Fibroblast of upper back skin (primary cell): ENCODE measurements at places on chromosomes 7 and 10.

DNA sequence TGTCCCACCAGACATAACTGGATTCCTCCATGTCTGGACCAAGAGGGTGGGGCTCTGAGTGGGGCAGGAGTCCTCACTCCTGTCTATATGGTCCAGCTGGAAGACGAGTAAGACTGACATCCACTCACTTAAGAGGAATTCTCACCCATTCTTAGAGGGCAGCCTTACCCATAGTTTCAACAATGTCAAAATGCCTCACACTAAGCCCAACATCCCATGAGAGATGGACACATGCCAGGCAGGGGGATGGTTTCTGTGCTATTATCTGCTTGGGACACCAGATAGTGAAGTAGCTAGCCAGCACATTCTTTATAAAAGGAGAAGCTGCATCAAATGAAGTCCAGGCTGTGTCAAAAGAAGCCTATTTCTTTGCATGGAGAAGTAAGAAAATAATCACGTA is 4.7 kb upstream of the LANCL2 start:
- DNase-seq = peak; percentile 77

GRCh38 chr7:28037220-28038010 is 143.2 kb downstream of the JAZF1 start:
- DNase-seq = peak; percentile 98

GRCh38 chr7:136030867-136031318 is 53.7 kb upstream of the MTPN start:
- no peak for DNase-seq

DNA sequence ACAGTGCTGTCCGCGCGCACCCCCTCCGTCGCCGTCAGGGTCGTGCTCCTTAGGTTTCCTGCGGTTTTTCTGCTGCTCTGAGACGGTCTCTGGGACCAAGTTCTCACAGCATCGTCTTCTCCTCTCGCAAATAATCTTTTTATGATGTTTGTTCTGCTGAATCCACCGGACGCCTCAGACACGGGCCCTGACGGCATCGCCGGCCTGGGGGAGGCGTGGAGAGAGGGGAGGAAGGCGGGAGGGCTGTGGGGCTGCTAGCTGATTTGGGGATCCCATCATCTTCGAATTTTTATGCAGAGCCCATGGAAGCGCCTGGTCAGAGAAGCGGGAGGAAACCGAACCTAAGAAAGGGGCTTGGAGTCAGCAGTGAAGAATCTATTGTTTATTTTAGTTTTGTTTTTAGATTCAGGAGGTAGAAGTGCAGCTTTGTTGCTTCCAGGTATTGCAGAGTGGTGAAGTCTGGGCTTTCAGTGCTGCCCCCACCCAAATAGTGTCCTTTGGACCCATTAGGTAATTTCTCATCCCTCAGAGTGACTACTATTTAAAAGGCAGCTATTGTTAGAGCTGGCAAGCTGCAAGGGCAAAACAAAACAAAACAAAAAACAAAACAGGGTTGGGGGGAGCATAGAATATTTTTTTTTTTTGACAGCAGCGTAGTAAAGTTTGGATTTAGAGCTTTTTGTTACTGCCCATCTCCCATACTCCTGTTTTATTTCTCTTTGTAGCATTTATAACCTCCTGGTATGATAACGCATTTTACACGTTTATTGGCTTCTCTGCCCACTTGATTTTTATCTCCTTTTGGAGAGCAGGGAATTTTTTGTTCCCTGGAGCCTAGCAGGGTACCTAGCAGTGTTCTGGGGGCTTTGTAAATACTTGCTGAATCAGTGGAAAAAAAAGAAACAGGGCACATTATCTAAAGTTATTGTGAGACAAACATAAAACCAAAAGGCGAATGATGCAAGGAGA is 92.6 kb downstream of the SPAG6 start:
- DNase-seq = peak; percentile 21

GRCh38 chr7:30027065-30027456 is 559 bp upstream of the FKBP14 start:
- peak; percentile 50 for DNase-seq

DNA sequence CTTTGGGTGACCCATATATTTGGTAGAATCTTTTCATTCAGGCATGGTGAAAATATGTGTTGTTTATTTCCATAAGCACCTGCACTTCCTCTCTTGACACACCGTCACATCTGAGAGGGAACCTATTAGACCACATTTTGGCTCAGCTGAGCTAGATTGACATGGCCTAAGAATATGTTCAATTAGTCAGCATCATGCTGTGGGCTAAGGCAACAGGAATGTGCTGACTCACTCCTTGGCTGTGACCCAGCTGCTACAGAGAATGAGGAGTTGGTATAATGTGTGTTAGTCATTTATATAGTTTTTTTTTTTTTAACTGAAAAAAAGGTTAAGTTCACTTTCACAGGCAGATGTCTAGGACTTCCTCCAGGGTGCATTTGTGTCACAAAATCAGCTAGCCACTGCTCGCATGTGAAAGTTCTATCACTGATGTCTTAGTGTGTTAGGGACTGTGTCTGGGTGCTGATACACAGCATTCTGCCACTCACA is 180.6 kb downstream of the SEMA3E start:
- peak; percentile 99 for DNase-seq

- DNase-seq = peak; percentile 11
These were observed 254.1 kb upstream of the PTER start for GRCh38 chr10:16182688-16183087.

DNA sequence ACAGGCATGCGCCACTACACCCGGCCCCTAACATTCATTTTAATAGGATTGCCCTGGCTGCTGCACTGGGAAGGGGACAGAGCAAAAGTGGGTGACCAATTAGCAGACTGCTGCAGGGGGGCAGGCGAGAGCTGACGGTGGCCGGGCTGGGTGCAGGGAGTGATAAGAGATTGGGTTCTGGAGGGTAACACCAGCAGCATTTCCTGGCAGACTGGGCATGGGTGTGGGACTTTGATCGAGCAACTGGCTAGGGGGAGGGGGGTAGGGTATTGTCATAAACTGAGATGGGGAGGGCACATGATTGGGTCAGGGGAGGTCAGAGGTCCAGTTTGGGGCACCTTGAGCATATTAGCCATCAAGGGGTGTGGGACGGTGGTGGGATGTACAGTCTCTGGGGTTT is 20.2 kb upstream of the AMZ1 start:
- DNase-seq = no peak

- no peak for DNase-seq
These were observed 188.4 kb downstream of the ZEB1 start for GRCh38 chr10:31507427-31507826.

DNA sequence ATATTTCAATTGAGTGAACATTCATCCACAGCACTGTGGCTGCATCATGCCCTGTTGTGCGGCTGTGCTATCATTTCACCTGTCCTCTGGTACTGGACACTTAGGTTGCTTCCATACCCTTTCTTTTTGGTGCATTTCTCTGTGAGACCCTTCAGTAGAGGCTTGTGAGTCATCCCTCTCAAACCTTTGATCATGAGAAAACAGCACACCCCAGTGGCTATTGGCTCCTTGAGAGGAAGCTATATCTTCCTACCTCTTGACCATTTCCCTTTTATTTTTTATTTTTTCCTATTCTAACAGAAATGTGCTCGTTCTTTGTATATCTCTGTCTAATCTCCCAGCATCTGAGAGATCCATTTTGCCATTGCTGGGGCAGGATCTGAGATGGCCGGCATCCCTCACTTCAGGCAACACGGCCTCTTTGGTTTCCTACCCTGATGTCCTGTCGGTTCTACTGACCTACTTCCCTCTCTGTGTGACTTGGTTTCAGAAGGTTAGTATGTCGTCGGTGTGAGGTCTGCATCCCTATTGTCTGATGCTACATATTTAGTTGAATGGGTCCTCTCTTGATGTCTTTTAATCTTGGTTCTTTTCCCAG is 23.8 kb upstream of the PIK3AP1 start:
- peak; percentile 19 for DNase-seq

- peak; percentile 24 for DNase-seq
These were observed 58.9 kb downstream of the SH2D4B start for GRCh38 chr10:80596391-80597257.

GRCh38 chr10:113613427-113613826 is 50.4 kb downstream of the NRAP start:
- DNase-seq = no peak

DNA sequence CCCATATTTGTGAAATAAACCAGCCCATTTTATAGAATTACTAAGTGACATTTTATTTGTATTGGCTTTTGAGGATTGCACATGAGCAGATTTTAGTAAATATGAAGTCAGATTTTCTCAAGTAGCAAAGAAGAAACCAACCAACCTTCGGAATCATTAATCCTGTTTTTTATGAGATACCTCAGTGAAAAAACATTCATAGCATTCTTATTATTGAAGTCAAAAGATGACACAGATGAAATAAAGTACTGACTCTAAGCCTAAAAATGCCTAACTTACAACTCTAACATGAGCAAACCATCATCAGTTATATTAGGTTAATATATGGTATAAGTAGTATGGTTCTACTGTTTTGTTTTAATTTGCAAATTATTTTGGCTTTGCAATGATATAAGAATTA is 59.9 kb upstream of the AGBL3 start:
- no peak for DNase-seq

DNA sequence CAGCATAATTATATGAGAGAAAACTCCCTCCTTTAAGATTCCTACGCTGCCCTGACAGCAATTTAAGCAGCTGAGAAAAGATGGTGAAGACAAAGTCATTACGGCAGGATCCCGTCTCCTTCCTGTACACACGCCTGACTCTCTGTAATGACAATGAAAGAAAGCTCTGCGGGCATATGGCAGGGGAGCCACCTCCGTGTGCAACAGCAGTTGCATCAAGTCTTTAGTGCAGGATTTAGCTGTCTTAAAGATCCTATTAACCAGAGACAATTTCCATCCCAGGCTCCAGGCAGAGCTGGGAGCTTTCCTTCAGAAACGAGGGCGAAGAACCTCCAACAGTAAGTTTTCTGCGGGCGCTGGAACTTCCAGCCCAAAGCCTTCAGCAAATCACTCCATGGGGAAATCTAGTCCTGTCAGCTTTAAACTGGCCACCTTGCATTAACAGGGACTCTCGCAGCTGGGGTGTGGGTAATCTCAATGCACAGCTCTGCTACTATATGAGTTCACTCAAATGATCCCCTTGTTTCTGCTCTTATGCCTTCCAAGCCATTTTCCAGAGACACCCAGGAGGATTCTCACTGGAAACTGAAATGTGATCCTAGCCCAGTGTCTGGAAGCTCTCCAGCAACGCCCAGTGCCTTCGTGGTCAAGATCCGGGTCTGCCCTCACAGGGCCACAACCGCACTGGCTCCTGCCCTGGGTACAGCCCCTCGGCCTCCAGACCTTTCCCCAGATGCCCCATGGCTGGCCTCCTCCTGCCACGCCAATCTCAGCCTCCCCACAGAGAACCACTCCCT is 74.9 kb downstream of the CTBP2 start:
- no peak for DNase-seq

- DNase-seq = no peak
These were observed 68.2 kb downstream of the CUBN start for GRCh38 chr10:17061418-17061817.

- no peak for DNase-seq
These were observed 128.6 kb upstream of the PDLIM1 start for GRCh38 chr10:95419399-95419798.

GRCh38 chr10:5806745-5807144 is 6.5 kb downstream of the GDI2 start:
- DNase-seq = no peak

- DNase-seq = peak; percentile 62
These were observed 141.7 kb downstream of the AUTS2 start for GRCh38 chr7:69739931-69740431.

GRCh38 chr10:79013406-79013987 is 55.3 kb upstream of the ZMIZ1 start:
- no peak for DNase-seq

DNA sequence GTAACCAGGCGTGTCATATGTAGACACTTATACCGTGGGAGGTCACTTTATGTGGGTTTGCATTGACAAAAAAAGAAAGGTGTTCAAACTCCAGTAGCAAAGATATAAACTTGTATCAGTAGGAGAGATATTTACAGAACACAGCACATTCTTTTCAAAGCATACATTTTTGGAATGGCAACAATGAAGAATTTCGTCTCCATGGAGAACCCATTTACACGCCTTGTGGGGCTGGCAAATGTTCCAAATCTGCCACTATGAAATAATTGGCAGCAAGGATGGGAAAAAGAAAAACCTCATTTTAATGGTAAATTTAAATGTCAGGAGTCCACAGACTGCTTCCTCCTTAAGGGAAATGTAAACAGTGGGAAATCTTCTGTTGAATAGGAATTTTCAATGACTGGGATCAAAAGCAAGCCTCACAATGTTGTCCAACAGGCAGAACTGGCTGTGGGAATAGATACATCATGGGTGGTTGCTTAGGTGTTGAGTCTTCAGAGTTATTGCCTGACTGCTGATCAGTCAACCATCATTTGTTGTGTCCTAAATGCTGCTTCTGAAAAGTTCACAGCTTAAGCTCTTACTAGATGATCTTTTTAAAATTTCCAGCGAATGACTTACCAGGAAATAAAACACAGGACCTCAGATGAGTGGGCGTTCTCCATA is 256.6 kb upstream of the SEMA3C start:
- peak; percentile 52 for DNase-seq

- no peak for DNase-seq
These were observed 144.1 kb upstream of the PRSS58 start for GRCh38 chr7:142401951-142402350.

- DNase-seq = no peak
These were observed 64.6 kb upstream of the ELN start for GRCh38 chr7:73963252-73963822.

DNA sequence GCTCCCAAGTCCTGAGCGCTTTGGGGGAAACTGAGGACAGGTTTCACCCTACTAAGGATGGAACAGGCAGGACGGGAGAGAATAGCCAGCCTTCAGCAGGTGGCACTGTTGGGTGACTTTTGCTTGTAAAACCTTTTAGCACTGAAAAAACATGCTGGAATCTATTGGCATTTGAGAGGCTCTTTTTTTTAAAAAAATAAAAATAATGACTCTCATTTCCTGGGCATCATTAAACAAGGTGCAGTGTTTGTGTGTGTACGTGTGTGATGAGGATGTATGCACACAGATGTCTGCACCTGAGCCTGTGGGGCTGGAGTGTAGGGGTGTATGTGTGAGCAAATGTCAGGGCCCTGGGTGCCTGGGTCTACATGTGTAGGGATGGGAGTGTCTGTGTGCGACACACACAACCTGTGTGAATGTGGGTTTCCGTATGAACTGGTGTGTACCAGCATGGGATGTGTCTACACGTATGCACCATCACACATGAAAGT is 177.9 kb downstream of the RPS24 start:
- peak; percentile 64 for DNase-seq

GRCh38 chr10:80502621-80503583 is 34.8 kb upstream of the SH2D4B start:
- DNase-seq = no peak
